ENCODE measurements at places on chromosomes 6 and 20.

- DNase-seq, result no peak
Observed at GRCh38 chr6:72322771-72323170, 299.1 kb upstream of the KCNQ5 start.

GRCh38 chr6:232982-233640, 59.2 kb upstream of the DUSP22 start:
- no peak for DNase-seq

DNA sequence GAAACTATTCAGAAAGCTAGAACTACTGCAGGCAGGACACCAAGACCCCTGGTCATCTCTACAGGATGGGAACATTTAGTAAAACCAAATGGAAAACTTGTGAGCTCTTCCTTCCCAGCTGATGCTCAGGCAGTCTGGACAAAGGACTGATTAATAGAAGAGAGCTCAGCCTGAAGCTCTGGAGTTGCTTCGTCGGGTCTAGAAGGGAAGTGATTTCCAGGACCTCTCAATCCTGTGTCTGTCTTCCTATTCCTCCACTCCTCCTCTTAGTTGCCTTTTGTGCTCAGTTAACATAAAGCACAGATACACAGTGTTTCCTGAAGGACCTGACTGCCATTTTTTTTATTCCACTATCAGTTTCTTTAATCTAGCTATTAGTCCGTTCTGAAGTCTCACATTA, 54.2 kb downstream of the SLC35F1 start:
- DNase-seq, result no peak

GRCh38 chr20:41072190-41072863, 43.7 kb downstream of the TOP1 start:
- DNase-seq, result no peak

DNA sequence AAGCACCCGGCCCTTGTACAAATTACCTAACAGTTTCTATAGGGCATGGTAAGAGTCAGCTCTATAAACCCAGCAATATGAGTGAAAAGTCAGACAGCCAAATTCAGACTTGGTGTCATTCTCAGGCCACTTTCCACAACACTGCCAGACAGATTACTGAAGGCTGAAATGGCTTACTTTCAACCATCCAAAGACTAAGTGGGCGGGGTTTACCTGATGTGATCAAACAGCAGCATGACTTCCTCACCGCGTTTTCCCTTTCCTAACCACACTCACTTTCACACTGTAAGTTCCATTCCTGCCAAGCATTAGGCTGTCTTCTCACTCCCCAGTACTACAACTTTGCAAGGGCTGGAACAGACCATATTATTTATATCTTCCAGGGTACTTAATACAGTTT, 85.9 kb downstream of the SMLR1 start:
- no peak for DNase-seq

- peak; percentile 14 for DNase-seq
Observed at GRCh38 chr6:105484238-105485161, 81.6 kb upstream of the PREP start.

GRCh38 chr6:43977404-43978111, 149.7 kb downstream of the MRPL14 start:
- DNase-seq, result no peak

DNA sequence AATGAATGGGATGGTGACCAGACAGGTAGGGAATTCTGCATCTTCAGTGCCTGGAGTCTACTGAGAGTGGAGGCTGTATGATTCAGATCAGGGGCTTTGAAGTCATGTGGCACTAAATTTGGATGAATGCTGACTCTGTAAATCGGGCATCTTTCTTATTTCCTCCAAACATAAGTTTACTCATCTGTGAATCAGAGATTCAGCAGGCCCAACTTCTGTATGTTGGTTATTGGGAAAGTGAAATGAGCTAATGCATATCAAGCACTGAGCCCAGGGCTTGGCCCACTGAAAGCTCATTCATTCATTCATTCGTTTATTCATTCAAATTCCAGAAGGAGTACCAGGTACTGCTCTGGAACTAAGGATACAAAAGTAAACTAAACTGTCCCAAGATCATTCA, 192.3 kb upstream of the RIN2 start:
- DNase-seq, result no peak

DNA sequence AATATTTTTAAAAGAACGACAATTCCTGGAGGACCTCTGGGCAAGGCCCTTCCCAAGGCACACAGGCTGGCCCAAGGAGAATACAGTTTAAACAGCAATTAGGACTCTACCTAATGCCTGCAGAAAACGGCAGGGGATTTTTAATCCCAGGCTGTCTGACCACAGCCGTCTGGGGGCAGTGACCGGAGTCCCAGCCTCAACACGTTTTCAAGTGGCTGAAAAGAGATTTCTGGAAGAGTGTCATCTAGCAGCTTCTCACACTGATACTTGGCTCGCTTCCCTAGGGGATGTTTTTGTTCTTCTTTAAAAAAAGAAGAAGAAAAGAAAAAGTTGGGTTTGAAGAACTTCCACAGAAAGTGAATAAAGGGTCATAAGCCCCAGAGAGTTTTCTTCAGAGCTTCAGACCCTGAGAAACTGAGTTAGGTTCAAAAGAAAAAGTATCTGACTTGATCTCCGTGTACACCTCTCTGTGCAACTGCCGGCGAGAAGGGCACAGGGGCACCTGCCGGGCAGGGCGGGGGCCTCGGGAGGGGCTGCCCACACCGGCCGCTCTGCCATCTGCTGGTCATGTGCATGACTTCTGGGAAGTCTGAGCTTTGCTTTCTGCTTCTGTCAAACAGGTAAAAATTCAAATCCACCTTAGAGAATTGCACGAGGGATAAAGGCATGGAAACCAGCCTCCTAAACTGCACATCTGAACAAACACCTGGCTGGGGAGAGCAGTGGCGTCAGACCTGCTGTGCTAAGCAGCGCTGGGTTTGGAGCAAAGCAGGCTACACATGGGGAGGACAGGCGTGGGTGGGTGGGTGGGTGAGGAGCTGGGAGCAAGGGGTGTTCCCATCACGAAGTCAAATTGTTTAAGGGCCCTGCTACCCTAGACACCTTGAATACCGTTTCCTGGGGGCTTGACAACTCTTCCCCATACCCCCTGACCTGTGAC, 33.0 kb downstream of the RRBP1 start:
- no peak for DNase-seq

- no peak for DNase-seq
Observed at GRCh38 chr6:107275330-107275865, 160.1 kb upstream of the BEND3 start.

- DNase-seq, result no peak
Observed at GRCh38 chr6:157491571-157492232, 110.7 kb downstream of the ZDHHC14 start.

DNA sequence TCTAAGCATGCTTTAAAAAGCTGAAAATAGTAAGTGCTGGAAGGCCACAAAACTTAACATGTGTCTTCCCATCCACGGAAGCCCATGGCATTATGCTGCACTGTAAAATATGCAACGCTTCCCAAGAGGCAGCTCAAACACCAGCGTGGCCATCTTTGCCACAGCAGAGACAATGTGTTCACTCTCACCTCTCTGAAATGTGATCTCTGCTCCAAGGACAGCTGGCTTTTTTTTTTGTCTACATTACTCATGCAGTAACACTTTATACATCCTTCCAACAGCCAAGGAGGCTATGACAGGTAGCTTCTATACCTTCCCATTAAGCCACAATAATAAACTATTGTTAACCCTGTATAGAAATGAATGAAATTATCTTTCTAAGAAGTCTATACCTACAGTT, 49.2 kb downstream of the BLOC1S5 start:
- no peak for DNase-seq

DNA sequence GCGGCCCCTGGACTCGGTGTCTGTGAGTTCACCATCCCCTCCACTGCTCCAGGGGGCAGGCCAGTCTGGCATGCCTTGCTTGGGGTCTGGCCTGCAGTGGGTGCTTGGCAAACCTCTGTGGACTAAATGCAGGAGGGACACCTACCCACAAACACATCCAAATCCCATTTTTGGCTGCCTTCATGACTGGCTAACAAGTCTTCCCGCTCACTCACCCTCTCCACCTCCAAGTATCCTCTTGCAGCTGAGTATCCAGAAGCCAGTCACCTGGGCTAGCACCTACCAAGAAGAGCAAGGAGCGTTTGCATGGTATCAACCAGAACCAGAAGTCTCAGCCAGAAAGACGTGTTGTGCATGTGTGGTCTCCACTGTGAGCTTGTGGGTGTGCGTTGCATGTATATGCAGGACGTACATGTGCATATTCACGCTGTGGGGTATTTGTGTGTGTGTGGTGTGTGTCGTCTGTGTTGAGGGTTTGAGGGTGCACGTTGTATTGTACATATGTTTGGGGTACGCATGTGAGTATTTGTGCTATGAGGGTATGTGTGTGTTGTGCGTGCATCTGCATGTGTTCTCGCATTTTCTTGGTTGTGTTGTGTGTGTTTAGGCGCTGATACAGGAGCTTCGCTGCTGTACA, 5.6 kb upstream of the PMEPA1 start:
- no peak for DNase-seq

DNA sequence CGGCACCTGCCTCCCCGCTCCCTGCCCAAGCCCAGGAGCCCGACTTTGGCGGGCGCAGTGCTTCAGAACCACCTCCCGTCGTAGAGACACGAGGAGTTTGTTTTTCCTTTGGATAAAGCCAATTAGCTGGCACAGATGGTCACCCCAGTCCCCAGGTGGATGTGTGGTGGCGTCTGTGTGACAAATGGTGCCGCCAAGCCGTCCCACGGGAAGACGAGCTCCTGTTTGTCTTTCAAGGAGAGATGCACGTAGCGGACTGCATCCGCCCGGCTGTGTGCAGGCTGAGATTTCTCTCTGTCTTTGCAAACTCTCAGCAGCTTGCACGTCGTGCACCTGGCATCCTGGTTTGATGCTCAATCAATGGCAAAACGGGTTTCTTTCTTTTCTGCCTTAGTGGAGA, 16.1 kb upstream of the MRGBP start:
- no peak for DNase-seq

DNA sequence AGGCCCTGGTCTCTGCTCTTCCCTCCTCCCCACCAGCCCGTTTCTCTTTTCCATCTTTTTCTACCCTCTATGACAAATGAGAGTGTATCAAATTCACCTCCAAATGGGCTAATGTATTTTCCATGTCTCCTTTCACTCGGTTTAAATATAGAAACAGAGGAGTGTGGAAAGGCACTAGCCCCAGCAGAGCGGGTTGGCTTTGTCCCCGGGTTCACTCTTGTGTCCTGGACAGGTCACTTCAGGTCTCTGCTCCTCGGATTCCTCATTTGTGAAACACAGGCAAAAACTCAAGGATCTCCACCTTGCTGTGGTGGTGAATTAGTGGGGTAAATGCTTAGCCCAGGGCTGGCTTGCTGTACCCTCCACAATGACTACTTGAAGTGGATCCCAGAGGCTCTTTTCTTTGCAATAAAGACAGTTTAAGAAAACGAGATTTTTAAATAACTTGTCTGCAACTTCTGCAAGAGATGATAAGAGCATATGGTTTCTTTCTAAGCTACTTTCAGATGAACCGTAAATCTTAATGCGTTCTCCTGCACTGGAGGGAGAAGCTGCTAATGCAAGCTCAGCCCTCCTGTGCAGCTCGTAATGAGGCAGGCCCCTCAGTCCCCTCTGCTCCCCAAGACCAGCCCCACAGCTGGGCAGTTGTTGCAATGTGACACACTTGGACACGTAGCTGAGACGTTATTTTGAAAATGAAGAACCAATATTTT, 292.9 kb downstream of the THBS2 start:
- no peak for DNase-seq

GRCh38 chr6:13248053-13248452, 80.3 kb downstream of the TBC1D7 start:
- DNase-seq, result no peak

- no peak for DNase-seq
Observed at GRCh38 chr6:36326356-36326995, 10.2 kb downstream of the BNIP5 start.

DNA sequence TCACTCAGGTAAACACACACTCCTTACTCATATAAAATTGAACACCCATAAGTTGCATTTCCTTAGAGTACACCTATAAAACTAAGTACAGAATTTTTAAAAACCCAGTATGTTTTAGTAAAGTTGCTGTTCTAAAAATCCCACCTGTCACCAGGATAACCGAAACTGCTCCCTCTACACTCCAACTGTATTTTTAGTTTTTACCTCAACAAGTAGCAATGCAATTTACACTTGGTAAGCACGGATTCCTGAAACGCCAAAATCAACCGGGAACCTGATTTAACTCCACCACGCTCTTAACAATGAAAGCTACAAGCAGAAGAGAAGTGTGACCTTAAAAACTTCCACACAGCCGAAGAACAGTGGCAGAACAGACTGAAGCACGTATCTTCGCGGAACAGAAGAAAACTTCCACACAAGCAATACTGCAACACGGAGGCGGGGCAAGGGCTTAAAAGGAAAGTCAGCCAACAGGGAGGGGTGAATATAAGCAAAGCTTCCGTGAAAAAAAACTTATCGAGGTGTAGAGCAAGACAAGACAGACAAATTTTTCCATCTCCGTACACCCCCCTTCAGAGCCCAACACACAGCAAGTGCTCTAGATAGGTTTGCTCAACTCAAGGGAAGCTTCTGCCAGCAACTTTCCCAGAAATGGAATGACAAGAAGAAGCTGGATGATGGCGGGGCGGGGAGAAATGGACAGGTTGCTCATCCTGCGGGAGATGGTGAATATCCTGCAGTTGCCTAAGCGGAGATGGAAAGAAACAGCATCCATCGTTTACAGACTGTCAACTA, 1.4 kb downstream of the STAU1 start:
- DNase-seq, result peak; percentile 27

GRCh38 chr6:21386744-21387143, 206.8 kb upstream of the SOX4 start:
- DNase-seq, result no peak

DNA sequence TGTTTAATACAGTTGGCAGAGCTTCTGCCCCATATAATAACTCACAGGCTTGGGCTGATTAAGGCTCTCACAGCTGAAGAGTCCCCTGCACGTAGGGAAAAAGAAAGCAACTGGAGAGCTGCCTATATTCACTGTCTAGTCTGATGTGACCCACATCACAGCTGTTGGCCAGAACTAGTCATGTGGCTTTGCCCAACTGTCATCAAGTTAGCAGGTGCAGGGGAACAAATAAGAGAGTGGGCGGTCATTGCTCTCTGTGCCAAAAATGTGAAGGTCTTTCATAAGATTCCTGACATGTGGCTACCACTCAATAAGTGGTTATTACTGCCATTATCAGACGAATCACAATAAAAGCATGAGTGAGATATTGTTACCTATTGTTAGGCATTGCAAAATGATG, 665.2 kb downstream of the DOK5 start:
- DNase-seq, result no peak

DNA sequence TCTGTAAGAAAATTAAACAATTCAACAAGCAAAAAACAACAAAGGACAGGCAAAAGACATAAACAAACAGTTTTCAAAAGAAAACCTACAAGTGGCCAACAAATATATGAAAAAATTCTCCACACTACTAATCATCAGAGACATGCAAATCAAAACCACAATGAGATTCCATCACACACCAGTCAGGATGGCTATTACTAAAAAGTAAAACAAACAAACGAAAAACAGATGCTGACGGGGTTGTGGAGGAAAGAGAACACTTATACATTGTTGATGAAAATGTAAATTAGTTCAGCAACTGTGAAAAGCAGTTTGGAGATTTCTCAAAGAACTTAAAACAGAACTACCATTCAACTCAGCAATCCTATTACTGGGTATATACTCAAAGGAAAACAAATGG, 537.6 kb downstream of the HDGFL1 start:
- no peak for DNase-seq

GRCh38 chr6:46963626-46964025, 41.9 kb upstream of the ADGRF5 start:
- DNase-seq, result peak; percentile 78

- no peak for DNase-seq
Observed at GRCh38 chr6:106959985-106960384, 14.5 kb downstream of the CD24 start.

GRCh38 chr6:17881085-17881858, 106.2 kb downstream of the KIF13A start:
- DNase-seq, result no peak

GRCh38 chr6:40556881-40557280, 30.3 kb downstream of the LRFN2 start:
- DNase-seq, result no peak

All from kidney glomerular epithelial cell (primary cell).